Mucosa of gallbladder (tissue), 1 donor: ENCODE measurements at places on chromosomes 12 and 14. TPM values are rescaled to one million over a fixed set of nuclear protein-coding genes. Genes with fewer than 3 reads are reported as not detected.

SLC5A8 gene
- total RNA-seq, result 0.06 TPM

PMEL gene
- 2.9 TPM for total RNA-seq

NPFF gene
- total RNA-seq, result not detected

TEX52 gene
- total RNA-seq, result not detected

INHBE gene
- total RNA-seq, result 0.58 TPM

TARBP2 gene
- 33.3 TPM for total RNA-seq

CYP27B1 gene
- 1.6 TPM for total RNA-seq

CHURC1 gene
- 58.7 TPM for total RNA-seq

FAM161B gene
- 7.0 TPM for total RNA-seq

AMHR2 gene
- 0.60 TPM for total RNA-seq

KIF21A gene
- total RNA-seq, result 26.4 TPM

RBP5 gene
- total RNA-seq, result 7.1 TPM

TUBA1C gene
- total RNA-seq, result 99.4 TPM

ENDOU gene
- not detected for total RNA-seq

CAMKK2 gene
- total RNA-seq, result 36.5 TPM

RPL10L gene
- total RNA-seq, result not detected

RNASE11 gene
- total RNA-seq, result not detected

SCARB1 gene
- total RNA-seq, result 102 TPM

SALL2 gene
- 8.3 TPM for total RNA-seq

TAS2R14 gene
- 1.4 TPM for total RNA-seq

TMEM132D gene
- not detected for total RNA-seq

CCDC175 gene
- total RNA-seq, result 0.58 TPM

KRT77 gene
- not detected for total RNA-seq

GARIN6 gene
- total RNA-seq, result not detected

PLEKHG7 gene
- 0.29 TPM for total RNA-seq

RNF212B gene
- total RNA-seq, result 0.20 TPM

CLMN gene
- 63.5 TPM for total RNA-seq

PROX2 gene
- 0.06 TPM for total RNA-seq

ADCY4 gene
- total RNA-seq, result 29.0 TPM

KRT73 gene
- not detected for total RNA-seq

UBC gene
- total RNA-seq, result 1,032 TPM

CDKN3 gene
- 2.1 TPM for total RNA-seq

BICD1 gene
- 30.1 TPM for total RNA-seq

LRRC10 gene
- total RNA-seq, result not detected

RHEBL1 gene
- 0.29 TPM for total RNA-seq

ETFBKMT gene
- total RNA-seq, result 6.4 TPM

EXD2 gene
- total RNA-seq, result 31.0 TPM

FSCB gene
- total RNA-seq, result not detected

MYH6 gene
- not detected for total RNA-seq

RAPGEF3 gene
- total RNA-seq, result 54.8 TPM

SLCO1B3 gene
- 0.17 TPM for total RNA-seq

PKP2 gene
- total RNA-seq, result 39.3 TPM

RILPL1 gene
- total RNA-seq, result 13.4 TPM

STAB2 gene
- total RNA-seq, result 1.4 TPM

LMO3 gene
- 8.1 TPM for total RNA-seq

DLST gene
- 95.6 TPM for total RNA-seq

CNIH1 gene
- 98.5 TPM for total RNA-seq

PRR13 gene
- 326 TPM for total RNA-seq

ARF6 gene
- total RNA-seq, result 62.0 TPM

CACNA1C gene
- 19.3 TPM for total RNA-seq

MOAP1 gene
- 46.2 TPM for total RNA-seq

KCNK10 gene
- total RNA-seq, result 0.60 TPM

KRT78 gene
- not detected for total RNA-seq

GPRC5D gene
- not detected for total RNA-seq

EML5 gene
- total RNA-seq, result 1.7 TPM

NFKBIA gene
- total RNA-seq, result 74.8 TPM

PPP1R36 gene
- 3.2 TPM for total RNA-seq
